ENCODE measurements at places on chromosomes 7 and 10.

GRCh38 chr7:31033674-31034300 is 18.3 kb upstream of the ADCYAP1R1 start:
- no peak for DNase-seq

DNA sequence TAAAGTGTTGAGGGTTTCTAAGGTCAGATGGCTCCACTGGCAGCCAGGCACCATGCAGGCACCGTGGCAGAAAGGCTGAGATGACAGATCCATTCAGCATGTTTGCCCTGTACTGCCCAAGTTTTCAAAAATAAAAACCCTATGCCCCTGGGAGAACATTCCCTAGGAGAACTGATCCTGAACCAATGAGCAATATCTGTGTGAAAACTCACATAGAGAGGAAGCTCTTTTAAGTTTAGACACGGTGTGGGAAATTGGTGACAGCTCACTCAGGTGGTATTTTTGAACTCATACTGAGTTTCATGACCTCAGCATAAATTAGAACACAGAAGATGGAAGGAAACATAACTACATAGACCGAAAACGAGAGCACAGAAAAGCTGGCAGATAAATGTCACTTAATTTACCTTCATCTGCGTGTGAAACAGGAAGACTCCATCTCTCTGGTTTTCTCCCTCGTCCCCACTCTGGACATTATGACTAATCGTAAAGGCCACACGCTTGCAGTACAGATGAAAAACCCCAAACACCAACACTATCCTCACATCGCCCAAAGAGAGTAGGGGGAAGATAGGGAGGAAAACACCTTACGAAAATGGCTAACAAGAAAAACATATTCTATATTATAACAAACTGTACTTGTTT is 127.8 kb downstream of the ICA1 start:
- DNase-seq, result no peak

GRCh38 chr7:104142147-104142546 is 65.7 kb downstream of the ORC5 start:
- no peak for DNase-seq

DNA sequence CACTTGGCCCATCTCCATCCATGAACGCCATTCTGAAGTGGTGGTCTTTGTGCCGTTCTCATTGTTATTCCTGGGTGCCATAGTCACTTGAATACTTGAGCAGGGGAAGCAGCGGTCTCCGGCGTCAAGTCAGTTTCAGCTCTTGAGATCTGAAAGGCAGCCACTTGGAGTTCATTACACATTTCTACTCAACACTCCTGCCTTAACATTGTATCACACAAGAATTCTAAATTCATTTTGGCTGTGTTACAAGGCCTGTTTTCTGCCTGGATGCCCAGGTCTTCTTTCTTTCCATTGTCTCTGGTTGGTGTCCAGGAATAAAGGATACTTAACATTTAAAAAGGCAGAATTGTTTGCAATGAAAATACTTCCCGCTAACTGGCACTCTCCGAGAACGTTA is 69.0 kb upstream of the RAB11FIP2 start:
- no peak for DNase-seq

DNA sequence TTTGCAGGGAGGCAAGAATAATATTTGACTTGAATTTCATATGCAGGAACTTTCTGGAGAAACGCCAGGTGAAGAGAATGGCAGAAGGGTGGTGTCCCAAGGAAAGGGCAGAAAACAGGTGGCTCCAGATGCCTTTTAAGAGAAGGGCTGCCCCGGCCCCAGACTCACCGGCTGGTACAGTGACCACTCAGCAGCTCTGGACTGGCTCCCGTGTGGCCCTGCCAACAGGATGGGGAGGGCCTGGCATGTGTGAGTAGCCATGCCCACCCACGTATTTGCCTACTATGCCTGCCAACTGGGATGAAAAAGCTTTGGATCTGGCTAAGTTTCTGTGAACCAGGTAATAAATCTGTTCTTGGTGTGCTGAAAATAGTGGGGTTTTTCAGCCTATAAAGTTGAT is 159.5 kb downstream of the PRKAG2 start:
- DNase-seq, result no peak

DNA sequence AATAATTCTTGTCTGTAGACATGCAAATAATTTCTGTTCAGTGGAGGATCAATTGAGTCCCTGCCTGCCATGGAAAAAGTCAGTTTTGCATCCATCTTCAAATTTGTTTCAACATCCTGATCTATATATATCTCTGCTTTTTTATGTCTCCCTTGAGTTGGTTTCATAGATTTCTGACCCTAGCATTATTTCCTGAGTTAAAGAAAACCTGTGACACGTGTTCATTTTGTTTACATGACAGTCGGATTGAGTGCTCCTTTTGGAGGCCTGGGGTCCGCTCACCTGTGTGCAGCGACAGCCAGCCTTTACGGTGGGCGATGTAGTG is 674 bp downstream of the MRPS24 start:
- DNase-seq, result no peak

Data from right forelimb (tissue), 1 donor.